ENCODE measurements at places on chromosomes 7 and 10.
A peak's percentile ranks its signal among the peaks of the same experiment; 100 is the strongest.

DNA sequence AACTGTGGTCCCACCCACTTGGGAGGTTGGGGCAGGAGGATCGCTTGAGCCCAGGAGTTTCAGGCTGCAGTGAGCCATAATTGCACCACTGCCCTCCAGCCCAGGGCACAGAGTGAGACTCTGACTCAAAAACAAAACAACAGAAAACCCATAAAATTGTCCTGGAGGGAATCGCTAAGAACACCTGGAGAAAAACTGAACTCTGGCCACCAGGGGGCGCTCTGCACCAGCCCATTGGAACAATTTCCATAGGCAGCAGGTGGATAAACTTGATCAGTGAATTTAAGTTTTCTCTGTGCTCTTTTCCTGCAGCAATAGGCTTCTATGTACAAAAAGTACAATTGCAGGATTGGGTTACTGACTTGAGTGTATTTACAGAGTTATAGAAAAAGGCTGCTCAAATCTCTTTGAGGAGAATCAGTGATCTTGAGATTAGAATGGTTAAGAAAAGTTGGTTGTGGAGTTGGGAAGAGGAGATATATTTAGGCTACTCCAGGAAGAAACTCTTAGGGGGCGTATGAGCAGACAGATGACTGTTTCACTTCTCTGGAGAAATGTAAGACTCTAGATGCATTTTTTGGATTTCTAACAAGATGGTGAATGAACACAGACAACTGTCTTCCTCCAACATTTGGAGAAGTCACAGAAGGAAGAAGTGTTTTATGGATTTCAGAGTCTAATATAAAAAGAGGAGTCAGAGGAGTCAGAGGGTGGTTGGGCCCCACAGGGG lies 274.9 kb upstream of the GALNT17 start:
- peak; percentile 32 for DNase-seq

GRCh38 chr7:111802194-111802772 lies 240.0 kb upstream of the IMMP2L start:
- DNase-seq = no peak

GRCh38 chr10:74976565-74976964 lies 134.9 kb upstream of the SAMD8 start:
- DNase-seq = no peak

- no peak for DNase-seq
Measured at GRCh38 chr10:88849234-88849633, 2.4 kb downstream of the ANKRD22 start.

Measured in HTR-8/SVneo (cell line).